Stimulated activated CD4-positive, alpha-beta T cell treated with anti-CD3 and anti-CD28 coated beads, Interleukin-12 subunit alpha, Interleukin-12 subunit beta, amount 100 ng/mL, for 48 hours (primary cell): ENCODE measurements at places on chromosomes 5 and 9.

DNA sequence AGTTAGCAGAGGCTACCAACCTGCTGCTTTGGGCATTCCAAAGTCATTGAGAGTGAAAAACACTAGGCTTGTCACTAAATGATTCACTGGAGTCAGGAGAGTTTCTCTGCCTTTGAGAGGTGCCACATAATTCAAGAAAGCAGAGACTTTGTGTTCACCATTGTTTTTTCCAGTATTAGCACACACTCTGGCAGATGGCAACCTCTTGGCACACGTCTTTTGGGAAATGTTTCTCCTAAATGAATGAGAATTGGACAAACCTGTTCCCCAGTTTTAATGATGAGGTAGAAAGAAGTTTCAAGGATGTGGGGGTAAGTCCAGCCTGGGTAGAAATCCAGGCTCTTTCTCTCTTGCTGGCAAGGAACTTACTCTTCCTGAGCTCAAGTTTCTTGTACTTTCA lies 259.1 kb downstream of the GABRB2 start:
- no peak for DNase-seq

- no peak for DNase-seq
These were observed 94.3 kb downstream of the PAPPA start for GRCh38 chr9:116247791-116248374.

DNA sequence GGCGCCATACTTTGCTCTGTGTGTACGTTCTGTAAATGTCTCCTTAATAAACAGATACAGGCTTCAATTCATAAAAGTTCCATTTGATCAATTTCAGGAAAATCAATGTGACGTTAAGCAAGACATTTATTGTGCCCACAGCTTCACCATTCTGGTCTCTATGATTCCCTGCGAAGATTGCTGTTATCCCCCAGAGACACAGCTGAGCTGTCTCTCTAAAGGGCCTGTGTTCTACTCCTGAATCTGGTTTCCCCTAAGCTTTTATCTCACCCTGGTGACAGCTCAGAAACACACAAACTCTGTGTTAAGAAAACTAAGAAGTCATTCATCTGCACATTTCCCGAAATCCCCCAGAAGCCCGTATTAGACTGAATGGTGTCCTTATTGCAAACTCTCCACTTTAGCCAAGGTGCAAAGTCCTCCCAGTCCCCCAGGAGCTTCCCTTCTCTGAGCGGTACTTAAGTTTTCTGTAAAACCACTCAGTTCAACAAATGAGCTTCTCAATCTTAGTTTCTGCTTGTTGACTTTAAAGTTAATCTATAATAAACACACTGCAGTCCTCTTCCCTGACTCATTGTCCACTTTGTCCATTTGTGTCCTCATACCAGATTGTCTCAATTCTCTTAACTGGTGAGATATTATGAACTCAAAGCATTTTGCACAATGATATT lies 1.4 kb upstream of the C5orf15 start:
- DNase-seq, result no peak

DNA sequence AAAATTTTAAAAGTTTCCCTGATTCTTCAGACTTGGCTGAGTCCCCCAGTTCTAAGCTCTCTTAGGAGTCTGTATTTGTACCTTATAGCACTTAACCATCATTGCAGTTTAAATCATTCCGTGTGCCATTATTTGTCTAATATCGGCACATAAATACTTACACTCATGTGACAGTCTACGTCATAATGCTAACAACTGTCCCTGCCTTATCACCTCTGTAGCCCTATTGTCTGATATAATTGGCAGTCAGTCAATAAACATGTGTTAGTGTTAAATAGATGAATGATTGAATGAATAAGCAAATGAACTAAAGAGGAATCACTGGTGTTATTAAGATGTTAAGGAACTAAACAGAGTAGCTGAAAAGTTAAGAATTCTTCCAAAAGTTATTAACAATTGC lies 287.8 kb downstream of the EBF1 start:
- no peak for DNase-seq

- DNase-seq, result no peak
These were observed 937 bp downstream of the TMOD1 start for GRCh38 chr9:97502222-97502983.

DNA sequence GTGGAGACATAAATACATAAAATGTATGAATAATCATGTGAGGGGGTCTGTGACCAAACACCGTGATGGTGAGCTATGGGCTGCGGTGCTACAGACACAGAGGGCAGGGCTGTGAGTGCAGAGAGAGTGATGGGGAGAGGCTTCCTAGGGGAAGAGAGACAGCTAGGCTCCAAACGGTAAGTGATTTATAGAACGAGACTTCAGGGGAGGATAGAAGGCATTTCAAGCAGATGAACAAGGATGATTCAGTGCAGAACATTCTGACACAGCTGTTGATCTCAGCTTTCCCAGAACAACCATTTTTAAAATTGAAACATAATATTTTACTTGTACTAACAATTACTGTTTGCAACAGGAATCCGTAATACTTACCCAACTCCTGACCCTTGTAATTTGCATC lies 100.7 kb downstream of the GAS1 start:
- DNase-seq, result no peak

DNA sequence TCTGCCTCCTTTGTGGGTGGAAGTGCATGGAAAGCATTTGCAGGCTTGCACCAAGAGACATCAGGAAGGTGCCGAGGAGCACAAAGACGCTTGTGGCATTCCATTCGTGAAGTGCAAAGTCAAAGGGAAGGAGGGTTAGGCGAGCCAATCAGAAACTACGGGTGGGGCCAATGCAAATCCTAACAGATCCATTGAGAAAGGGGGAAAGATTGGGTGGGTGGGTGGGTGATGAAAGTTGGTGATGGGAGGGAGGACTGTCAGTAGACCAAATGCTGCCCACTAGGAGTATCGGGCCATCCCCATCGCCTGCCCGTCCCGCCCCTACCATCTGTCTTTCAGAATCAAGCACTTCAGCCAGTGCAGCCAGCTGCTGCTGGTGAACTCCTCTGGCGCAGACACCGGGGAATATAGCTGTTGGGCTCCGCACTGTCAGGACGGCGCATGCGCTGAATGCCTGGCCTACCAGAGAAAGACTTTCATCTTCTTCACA lies 17.1 kb upstream of the ANXA6 start:
- DNase-seq, result no peak

DNA sequence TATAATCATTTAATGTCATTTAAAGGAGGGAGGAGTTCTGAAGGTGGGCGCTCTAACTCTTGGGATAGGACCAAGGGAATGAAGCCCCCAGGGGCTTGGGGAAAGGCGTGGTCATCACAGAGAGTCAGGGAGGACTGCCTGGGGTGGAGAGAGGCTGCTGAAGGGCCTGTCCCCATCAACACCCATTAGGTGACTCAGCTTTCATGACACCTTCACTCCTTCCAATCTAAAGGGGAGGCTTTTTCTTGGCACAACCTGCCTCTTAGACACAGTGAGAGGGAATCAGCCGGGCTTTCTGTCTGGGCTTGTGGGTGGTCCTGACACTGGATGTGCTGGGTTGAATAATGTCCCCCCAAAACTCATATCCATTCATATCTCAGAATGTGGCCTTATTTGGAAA lies 31.4 kb upstream of the ANKRD33B start:
- no peak for DNase-seq

GRCh38 chr5:16842896-16843295 lies 93.2 kb downstream of the MYO10 start:
- DNase-seq, result no peak

DNA sequence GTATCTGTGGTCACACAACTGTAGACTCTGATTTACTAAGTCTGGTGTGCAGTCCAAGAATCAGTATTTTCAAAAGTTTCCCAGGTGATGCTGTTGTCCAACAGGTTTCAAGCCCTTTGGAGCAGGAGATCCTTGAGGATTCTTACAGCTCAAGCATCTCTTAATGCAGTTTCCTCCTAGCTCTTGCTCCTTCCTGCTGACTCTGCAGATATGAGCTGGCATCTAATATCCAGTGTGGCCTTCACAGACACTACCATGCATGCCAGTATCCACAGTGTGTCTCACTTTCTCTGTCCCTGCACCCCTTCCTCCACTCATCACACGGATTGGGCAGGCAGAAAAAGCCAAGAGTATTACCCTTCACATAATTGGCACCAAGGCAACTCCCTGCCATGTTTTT lies 182.2 kb upstream of the TNC start:
- no peak for DNase-seq

GRCh38 chr5:6190838-6191237 lies 187.5 kb downstream of the MED10 start:
- no peak for DNase-seq

GRCh38 chr5:145951071-145951470 lies 14.7 kb downstream of the SH3RF2 start:
- no peak for DNase-seq

DNA sequence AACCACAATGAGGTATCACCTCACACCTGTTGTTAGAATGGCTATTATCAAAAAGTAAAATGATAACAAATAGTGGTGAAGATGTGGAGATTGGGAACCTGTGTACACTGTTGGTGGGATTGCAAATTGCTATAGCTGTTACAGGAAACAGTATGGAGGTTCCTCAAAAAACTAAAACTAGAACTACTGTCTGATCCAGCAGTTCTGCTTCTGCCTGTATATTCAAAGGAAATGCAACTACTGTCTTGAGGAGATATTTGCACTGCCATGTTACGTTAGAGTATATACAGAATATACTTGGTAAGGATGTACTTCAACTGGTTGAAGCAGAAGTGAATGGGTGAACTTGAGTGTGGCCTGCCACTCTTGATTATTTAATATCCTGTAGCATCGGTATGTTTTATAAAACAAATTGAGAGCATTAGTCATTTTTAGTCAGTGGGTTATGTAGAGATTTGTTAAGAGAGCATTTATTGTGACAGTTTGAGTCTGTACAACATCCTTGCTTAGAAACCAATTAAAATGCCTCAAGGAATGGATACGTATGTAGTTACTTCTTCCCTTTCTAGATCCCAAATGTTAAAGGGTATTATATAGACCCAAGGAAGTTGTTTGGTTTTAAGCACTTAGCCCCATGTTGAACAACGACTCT lies 37.5 kb downstream of the ZCCHC7 start:
- DNase-seq, result no peak

GRCh38 chr9:97617939-97618416 lies 15.2 kb downstream of the TSTD2 start:
- no peak for DNase-seq

DNA sequence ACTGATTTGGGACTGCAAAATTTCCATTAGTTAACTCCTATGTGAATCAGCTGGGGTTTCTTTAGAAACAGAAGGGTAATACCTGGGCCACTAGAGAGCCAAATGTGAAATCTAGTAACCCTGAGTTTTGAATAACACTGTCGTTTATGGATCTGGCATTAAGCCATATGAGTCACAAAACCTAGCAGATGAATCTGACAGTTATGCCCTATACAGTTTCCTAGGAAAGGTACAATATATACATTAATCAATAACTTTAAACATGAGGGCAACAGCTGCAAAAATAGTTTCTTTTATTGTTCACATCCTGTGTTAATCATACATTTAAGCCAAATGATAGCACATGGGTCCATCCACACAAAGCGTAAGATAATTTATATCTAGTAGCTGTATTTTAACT lies 56.9 kb downstream of the PAM start:
- no peak for DNase-seq

- DNase-seq, result no peak
These were observed 11.8 kb downstream of the ARL14EPL start for GRCh38 chr5:116044073-116044472.

- no peak for DNase-seq
These were observed 22.9 kb downstream of the CAMSAP1 start for GRCh38 chr9:135884328-135885035.

- DNase-seq, result no peak
These were observed 9.3 kb downstream of the TPPP start for GRCh38 chr5:683551-684481.

- DNase-seq, result no peak
These were observed 106.4 kb downstream of the COL5A1 start for GRCh38 chr9:134747951-134748489.

DNA sequence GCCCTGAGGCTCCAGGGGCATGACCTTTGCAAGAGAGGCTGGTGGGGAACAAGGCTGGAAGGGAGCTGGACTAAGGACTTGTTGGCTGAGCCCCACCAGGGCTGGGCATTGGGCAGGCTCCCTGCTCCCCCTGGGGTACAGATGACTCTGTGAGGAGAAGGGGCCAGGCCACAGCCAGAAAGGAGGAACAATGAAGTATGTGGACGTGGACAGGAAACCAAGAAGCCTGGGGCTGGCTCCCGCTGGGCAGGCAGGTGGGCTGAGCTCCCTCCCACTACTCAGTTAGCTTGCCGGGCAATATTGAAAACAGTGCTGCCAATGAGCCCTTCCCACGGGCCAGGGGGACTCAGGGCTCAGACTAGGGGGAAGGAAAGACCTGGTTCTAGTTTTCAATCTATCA lies 66.1 kb upstream of the SPTLC1 start:
- no peak for DNase-seq

DNA sequence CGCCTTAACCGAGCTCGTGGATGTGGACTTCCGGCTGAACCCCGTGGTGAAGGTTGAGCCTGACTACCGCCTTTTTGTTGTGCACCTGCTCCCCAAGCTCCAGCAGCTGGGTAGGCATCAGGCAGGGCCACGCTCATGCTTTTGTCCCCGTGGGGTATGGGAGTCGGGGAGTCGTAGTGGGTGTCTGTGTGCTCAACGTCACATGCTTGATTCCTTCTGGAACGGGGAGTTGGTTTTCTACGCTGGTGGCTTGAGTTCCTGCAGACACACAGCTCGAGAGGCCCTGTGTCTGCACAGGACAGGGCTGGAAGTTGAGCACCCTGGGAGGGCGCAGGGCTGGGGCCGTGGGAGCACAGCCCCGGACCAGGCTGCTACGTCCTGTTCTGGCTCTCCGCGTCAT lies 8.0 kb downstream of the CEP72 start:
- DNase-seq, result no peak

GRCh38 chr5:74500110-74500917 lies 140.2 kb downstream of the ENC1 start:
- no peak for DNase-seq

GRCh38 chr5:81694726-81695125 lies 56.2 kb downstream of the SSBP2 start:
- no peak for DNase-seq

GRCh38 chr5:55146080-55146479 lies 13.9 kb upstream of the GPX8 start:
- no peak for DNase-seq
